SHP77 treated with DMSO at 0.1 percent for 48 hours (cell line): ENCODE measurements at places on chromosomes 5 and 9.

DNA sequence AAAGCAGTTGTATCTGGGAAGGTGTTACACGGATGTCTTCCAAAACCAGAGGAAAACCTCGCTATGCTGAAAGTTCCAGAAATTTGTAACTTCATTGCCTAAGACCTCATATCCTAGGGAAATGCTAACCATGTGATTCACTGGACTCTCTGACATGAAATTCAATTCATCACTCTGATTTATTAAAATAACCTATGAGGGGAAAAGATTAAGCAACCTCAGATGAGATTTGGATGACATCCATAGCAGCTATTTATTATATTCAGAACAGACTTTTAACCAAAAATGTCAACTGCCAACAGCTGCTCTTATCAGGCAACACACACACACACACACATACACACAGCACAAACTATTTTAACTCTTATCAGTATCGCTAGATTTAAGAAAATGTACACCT, 1006.4 kb upstream of the CTNND2 start:
- DNase-seq = no peak

GRCh38 chr5:147451193-147451592, 58.7 kb downstream of the DPYSL3 start:
- DNase-seq = no peak

DNA sequence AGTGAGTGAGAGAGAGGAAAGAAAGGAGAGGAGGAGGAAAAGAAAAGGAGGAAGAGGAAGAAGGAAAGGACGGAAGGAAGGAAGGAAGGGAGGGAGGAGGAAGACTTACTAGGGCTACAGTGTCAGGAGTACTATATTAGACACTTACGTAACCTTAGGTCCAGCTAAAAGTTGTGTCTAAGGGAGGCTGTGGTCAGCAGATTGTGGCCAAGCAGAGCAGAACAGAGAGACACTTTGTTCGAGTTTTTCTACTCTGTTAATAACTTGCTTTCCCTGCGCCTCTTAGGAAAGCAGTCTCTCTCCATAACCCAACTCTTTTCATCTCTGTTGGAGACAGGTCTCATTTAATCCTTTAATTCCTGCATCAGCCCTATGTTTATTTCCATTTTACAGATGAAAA, 138.9 kb downstream of the KCNN2 start:
- DNase-seq = no peak

- no peak for DNase-seq
These were observed 37.4 kb upstream of the NFIB start for GRCh38 chr9:14351221-14351836.

GRCh38 chr5:58921159-58921558, 338.3 kb downstream of the RAB3C start:
- DNase-seq = no peak

GRCh38 chr5:157165668-157166067, 396 bp downstream of the GARIN3 start:
- DNase-seq = no peak

DNA sequence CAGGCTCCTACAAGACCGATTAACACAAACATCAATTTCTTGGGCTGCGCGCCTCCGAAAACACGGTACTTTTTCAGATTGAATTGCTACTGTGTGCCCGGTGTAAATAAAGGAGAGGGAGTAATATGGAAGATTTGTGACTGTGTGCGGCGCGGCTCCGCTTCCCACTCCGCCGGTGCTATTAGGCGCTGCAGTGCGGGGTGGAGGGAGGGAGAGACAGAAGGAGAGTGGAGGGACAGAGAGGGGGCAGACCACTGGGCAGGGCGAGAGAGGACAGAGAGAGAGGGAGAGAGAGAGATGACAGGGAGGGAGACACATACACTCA, 24.7 kb upstream of the RNU6ATAC start:
- DNase-seq = no peak

DNA sequence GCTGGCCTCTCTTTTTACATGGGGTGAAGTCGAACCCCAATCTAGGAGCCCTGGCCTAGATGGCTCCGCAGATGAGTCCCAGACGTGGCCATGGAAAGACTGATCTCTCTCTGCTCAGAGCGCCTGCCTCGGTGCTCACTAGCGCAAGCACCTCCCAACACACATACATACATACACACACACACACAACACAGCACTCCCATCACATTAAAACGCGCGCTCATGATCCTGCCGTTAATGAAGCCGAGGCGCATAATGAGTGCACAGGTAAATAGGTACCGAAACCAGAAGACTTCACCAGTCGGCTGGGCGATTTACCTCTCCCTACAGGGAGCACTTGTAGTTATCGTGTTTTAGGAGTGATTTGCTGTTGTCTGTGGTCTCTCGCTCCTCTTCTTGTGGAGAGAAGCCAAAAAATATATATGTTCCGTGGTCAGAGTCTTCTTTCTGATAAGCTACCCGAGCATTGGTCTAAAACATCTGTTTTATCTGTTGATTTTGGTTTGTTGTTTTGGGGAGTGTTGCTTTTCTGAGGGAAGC, 207.7 kb downstream of the MEF2C start:
- DNase-seq = no peak

DNA sequence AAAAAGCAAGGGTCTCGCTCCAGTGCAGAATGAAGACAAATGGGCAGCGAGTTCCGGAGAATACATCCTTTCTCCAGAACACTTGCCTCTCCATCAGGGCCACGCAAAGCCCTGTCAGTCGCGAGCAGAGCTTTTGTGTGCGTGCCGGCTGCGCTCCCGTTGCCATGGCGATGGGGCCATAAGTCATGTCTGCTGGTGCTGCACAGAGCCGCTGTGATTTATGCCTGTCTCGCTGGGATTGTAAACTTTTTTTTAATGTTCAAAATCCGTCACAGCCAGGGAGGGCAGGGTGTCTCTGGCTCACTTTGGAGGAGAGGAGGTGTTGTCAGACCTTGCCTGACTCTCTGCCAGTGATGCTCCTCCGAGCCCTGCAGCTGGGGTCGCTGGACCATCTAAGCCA, 272.7 kb downstream of the TRIM32 start:
- DNase-seq = no peak

GRCh38 chr5:130992095-130992494, 173.0 kb downstream of the HINT1 start:
- DNase-seq = no peak

DNA sequence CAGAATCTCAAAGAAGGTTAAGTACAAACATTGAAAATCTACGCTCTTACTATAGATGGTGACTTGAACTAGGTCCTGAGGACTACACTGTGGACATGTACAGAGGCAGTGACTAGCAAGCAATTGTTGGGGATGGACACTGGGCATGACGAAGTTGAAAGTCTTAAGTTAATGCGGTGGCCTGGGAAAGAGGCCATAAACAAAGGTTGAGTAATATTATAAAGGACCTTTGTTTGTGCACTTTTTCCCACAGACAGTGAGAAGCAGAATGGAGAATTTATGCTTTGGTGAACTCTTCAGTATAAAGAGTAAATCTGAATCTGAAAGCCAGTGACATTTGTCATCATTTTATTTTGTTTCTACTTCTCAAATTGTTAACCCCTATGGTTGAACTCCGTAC, 15.3 kb downstream of the ALDH1A1 start:
- no peak for DNase-seq

DNA sequence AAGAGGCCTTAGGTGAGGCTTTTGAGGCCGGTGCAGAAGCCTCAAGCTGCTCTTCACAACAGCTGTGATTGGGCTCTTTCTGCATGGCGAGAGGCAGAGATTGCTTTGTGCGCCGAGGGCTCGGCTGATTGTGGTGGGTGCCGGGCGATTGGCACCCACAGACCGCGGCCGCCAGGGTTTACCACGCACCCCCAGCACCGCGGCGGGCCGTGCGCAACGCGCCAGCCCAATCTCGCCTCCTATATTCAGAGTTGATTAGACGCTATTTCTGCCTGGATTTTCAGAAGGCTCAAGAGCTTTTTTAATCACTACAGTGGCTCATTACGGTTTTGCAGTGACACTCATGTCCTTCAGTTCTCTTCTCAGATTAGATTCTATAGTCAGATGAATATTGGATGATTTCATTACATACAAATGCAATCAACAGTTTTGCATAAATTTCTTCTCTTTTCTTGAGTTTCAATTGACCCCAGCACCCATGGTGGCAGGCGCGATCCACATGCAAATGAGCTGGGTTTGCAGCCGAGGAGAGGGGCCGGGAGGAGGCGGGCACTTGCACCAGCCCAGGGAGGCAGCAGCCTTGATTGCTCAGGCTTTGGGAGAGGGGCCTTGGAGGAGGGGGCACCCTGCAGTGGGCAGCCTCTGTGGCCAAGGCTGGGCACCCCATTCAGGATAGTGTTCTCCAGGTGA, 33.8 kb upstream of the PTGS1 start:
- no peak for DNase-seq
